ENCODE measurements at places on chromosomes 13 and 19. TPM values are rescaled to one million over a fixed set of nuclear protein-coding genes. Genes with fewer than 3 reads are reported as not detected.

ZIK1 gene
- polyA plus RNA-seq = 7.7 TPM

CCNA1 gene
- 3.8 TPM for polyA plus RNA-seq

TEKTIP1 gene
- polyA plus RNA-seq = 0.50 TPM

TSSK6 gene
- polyA plus RNA-seq = 0.28 TPM

FLT3 gene
- 0.23 TPM for polyA plus RNA-seq

SIGLEC12 gene
- polyA plus RNA-seq = not detected

KLK2 gene
- polyA plus RNA-seq = not detected

OCEL1 gene
- 47.4 TPM for polyA plus RNA-seq

MTUS2 gene
- polyA plus RNA-seq = 0.12 TPM

CAPS gene
- 2.5 TPM for polyA plus RNA-seq

YJEFN3 gene
- 3.7 TPM for polyA plus RNA-seq

SLC10A2 gene
- polyA plus RNA-seq = not detected

CBLC gene
- polyA plus RNA-seq = 14.5 TPM

GPC5 gene
- polyA plus RNA-seq = 0.78 TPM

LILRB2 gene
- polyA plus RNA-seq = not detected

MCOLN1 gene
- polyA plus RNA-seq = 16.1 TPM

Data from GM23338 (cell line).